Right forelimb (tissue), 1 donor: ENCODE measurements at places on chromosomes 6 and 20.
A peak's percentile ranks its signal among the peaks of the same experiment; 100 is the strongest.

GRCh38 chr20:19074356-19074755, 138.1 kb upstream of the SLC24A3 start:
- no peak for DNase-seq

DNA sequence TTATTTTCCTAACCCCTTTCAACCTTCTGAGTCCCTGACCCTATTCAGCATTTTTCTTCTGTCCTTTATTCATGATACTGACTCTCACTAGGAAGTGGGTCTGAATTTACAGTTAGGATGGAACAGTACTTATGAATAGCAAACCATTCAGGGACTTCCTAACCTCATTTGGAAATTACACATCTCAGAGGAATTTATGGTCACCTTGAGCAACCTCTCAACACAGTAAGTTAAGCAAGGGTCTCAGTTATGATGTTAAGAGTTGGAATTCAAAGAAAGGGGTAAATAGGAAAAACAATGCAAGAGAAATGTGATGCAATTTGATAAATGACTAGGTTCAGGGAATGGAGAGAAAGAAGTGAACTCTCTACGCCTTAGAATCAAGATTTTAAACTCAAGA, 97.3 kb downstream of the GPR6 start:
- no peak for DNase-seq

DNA sequence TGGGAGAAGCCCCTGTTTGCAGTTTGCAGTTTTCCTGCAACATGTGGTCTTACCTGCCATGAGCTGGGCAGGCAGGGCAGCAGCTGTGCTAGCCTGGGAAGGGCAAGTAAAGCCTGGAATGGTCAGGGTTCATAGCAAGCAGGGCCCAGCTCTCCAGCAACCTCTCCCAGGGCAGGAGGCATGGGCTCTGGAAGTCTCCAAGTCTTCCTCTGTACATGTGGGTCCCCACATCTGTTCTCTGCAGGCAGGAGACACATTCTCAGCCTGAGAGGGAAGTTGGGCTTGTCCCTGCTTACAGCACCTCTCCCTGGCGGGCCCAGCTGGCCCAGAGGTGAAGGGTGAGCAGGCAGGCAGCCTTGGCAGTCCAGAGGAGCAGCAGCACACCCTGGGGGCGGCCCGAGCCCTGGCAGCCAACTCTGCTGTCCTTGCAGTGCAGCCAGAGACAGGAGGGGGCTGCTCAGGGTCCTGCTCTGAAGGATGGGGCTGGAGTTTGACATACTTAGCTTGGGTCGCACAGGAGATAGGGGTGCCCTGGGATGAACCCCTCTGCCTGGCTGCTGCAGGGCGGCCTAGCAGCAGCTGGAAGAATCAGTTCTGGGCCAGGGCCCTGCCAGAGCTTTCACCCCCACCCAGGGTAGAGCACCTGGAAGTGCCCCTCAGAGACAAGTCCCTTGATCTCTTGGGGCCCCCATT, 176.0 kb downstream of the MRPL14 start:
- peak; percentile 56 for DNase-seq

GRCh38 chr20:550611-551010, 7.0 kb upstream of the CSNK2A1 start:
- DNase-seq = no peak

- DNase-seq = no peak
These were observed 12.8 kb upstream of the SGK2 start for GRCh38 chr20:43545837-43546578.

DNA sequence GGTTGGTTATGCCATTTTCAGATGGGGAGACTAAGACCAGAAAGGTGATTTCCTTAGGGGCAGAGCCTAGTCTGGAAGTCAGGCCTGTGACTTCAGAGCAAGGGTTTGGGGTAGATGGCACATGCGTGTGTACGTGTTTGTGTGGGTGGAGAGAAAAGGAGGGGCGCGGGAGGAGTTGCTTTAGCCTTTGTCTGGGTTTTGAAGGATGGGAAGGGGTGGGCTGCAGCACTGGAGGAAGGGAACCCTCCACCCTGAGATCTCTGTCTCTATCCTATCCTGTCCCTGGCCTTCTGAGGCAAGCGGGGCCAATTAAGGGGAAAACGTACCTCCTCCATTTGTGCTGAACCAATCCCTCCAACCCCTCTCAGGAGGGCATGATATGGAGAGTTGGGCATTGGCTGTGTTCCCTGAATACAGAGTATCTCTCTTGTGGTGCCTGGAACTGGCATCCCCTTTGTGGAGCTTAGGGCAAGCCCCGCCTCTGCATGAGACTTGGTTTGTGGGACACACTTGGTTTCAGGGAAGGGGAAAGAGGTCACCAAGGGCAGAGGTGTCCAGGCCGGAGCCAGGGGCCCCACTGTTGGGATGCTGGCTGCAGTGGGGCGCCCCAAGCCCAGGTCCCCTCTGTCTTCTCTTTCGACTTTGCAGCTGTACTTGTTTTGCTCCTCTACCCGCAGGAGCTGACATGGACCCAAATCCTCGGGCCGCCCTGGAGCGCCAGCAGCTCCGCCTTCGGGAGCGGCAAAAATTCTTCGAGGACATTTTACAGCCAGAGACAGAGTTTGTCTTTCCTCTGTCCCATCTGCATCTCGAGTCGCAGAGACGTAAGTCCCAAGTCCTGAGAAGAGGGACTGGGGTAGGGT, at the start of gene DBNDD2:
Gene DBNDD2 (plus strand): TSS at position 507 of the 863 bp plus-strand sequence. CDS start 179 bp downstream, at position 686.
- no peak for DNase-seq

GRCh38 chr6:32397252-32397920, 9.6 kb downstream of the BTNL2 start:
- no peak for DNase-seq

DNA sequence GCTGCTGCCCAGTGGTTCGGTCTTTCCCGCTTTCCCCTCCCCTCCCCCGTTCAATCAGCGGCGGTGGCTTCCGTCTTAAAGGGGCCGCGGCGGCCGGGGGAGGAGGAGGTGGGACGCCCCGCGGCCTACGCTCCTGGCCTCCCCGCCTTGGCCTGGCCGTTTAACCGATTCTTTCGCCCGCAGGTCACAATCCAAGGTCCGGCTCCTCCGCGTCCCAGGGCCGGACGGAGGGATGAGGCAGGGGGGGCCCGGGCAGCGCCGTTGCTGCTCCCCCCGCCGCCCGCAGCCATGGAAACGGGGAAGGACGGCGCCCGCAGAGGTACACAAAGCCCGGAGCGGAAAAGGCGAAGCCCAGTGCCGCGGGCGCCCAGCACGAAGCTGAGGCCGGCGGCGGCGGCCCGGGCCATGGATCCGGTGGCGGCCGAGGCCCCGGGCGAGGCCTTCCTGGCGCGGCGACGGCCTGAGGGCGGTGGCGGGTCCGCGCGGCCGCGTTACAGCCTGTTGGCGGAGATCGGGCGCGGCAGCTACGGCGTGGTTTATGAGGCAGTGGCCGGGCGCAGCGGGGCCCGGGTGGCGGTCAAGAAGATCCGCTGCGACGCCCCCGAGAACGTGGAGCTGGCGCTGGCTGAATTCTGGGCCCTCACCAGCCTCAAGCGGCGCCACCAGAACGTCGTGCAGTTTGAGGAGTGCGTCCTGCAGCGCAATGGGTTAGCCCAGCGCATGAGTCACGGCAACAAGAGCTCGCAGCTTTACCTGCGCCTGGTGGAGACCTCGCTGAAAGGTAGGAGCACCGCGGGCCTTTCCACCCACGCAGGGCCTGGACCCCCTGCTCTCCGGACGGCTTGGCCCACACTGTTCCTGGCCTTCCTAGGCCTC, 1.2 kb downstream of the STK35 start:
- DNase-seq = peak; percentile 94

DNA sequence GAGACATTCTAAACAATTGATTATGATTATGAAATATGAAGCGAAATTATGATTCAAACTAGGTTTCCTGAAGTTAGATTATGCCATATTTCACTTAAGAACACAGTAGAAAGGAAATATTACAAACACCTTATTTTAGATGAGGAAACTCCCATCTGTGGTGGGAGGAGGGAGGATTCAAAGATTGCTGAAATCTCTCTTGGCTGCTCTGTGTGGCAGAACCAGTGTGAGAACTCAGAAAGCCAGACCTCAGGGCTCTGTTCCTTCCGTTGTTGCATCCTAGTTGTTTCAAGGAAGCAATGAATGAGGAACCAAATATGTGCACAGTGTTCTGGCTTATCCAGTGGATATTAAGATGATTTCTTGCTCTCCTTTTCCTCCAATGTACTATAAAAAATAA, 2.1 kb downstream of the TAAR5 start:
- DNase-seq = no peak

- no peak for DNase-seq
These were observed 14.2 kb downstream of the ITCH start for GRCh38 chr20:34377072-34377847.

DNA sequence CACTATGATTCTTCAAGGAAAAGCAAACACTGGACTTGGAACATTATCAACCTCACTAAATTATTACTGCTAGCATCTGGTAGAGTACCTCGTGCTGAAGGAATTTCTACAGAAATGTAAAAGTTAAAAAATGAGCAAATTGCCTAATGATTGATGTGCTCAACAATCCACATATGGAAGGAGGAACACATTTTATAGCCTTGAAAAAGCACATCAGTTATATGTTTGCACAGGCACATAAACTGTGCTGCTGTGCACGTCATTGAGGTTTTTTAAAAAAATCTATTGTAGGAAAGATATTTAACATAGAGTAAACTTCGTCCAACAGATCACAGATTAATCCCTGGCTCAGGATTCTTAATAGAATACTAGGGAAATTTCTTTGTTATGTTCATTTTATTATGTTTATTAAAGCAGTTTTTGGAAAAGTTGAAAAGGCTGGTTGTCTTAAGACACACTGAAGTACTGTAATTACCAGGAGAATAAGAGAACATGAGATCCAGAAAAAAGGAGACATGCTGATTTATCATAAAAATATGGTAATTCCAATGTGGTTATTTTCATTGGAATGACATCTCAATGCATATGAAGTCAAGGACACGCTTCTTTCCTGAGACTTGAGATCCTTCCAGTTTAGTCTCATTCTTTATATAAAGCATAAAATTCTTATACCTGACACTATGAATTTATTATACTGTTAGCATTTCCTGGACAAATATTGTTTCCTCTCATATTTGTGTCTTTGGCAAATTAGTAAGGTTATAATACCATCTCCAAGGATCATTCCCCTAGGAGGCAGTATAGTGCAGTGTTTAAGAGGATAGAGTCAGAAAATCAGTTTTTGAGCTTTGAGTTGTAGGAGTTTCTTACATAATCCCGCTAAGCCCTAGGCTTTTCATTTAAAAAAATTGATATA, 511.1 kb downstream of the TENT5A start:
- no peak for DNase-seq

GRCh38 chr20:37364927-37365272, 19.0 kb downstream of the SRC start:
- DNase-seq = peak; percentile 17

DNA sequence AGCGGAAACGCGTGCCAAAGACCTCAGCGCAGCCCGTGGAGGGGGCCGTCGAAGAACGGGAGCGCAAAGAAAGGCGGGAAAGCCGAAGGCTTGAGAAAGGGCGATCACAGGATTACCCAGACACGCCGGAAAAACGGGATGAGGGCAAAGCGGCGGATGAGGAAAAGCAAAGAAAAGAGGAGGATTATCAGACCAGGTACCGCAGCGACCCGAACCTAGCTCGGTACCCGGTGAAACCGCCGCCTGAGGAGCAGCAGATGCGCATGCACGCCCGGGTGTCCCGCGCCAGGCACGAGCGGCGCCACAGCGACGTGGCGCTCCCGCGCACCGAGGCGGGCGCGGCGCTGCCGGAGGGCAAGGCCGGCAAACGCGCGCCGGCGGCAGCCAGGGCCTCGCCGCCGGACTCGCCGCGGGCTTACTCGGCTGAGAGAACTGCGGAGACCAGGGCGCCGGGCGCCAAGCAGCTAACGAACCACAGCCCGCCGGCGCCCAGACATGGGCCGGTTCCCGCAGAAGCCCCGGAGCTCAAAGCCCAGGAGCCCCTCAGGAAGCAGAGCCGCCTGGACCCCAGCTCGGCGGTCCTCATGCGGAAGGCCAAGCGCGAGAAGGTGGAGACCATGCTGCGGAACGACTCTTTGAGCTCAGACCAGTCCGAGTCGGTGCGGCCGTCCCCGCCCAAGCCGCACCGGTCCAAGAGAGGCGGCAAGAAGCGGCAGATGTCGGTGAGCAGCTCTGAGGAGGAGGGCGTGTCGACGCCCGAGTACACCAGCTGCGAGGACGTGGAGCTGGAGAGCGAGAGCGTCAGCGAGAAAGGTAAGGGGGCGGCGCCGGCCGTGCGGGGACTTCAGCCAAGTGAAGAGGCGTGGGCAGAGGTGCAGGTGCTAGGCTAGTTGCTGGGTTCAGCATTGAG, 296.2 kb downstream of the RIMS1 start:
- DNase-seq = peak; percentile 69

DNA sequence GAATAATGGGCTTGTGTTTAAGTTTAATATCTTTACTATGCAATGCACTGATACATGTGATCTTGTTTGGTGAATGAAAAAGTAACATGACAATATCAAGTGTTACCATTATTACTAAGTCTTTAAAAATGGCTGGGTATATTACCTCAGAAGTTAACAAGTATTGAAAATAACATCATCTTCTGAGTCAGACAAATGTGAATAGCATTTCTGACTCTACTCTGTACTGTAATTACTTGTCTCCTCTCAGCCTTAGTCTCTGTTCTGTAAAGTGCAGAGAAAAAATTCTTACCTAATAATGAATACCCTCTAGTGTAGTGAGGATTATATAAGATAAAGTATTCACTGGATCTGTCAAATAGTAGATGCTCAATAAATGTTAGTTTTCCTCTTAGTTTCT, 47.0 kb upstream of the GCLC start:
- DNase-seq = no peak

DNA sequence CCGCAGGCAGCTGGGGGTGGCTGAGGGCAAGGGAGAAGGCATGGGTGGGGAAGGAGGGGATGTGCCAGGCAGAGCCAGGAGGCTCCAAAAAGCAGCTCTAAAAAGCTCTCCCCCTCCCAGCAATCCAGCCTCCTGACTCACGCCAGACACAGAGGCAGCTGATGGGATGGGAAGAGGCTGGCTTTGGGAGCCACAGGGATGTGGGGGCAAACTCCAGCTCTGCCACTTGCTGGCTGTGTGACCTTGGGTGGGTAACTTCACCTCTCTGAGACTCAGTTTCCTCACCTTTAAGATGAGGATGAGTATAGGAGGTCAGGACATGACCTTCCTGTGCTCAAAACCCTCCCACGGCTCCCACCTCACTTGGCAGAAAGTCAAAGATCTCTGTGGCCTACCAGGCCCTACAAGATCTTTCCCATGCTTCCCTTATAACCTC, 148.9 kb downstream of the CEBPB start:
- no peak for DNase-seq

DNA sequence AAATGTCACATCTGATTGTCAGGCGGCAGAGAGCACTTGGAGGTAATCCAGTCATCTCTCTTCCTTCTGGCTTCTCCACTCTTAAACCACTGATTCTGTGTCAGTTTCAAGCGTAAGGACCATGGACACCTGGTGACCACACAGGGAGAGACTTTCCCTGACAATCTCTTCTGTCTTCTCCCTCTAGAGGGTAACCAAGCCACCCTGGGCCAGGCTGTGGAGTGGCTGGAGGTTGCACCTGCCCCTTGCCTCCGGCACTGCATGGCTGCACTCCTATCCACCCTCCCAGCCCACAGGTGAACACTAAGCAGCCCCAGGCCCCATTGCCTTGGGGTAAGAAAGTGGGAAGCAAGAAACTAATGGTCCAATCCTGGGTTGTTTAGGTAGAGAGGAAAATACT, 78.7 kb downstream of the BFSP1 start:
- no peak for DNase-seq
